ENCODE measurements at places on chromosomes 3 and 15. TPM values are rescaled to one million over a fixed set of nuclear protein-coding genes. Genes with fewer than 3 reads are reported as not detected.

Gene TOP2B
- total RNA-seq: 61.9 TPM

Gene TEX9
- 5.0 TPM for total RNA-seq

Gene CYP1A2
- not detected for total RNA-seq

Gene IVD
- total RNA-seq: 11.8 TPM

Gene ACKR2
- not detected for total RNA-seq

Gene WHAMM
- 7.2 TPM for total RNA-seq

Gene TUSC7
- not detected for total RNA-seq

All from A549 treated with ZK216348 at 1 μM for 4 hours (cell line).